ENCODE measurements at places on chromosomes 7 and 10.

- no peak for DNase-seq
Measured at GRCh38 chr10:72649291-72649690, 23.4 kb upstream of the MICU1 start.

GRCh38 chr7:48094861-48095293 is 5.8 kb downstream of the UPP1 start:
- DNase-seq, result no peak

- DNase-seq, result no peak
Measured at GRCh38 chr10:28906415-28906814, 229.1 kb downstream of the BAMBI start.

DNA sequence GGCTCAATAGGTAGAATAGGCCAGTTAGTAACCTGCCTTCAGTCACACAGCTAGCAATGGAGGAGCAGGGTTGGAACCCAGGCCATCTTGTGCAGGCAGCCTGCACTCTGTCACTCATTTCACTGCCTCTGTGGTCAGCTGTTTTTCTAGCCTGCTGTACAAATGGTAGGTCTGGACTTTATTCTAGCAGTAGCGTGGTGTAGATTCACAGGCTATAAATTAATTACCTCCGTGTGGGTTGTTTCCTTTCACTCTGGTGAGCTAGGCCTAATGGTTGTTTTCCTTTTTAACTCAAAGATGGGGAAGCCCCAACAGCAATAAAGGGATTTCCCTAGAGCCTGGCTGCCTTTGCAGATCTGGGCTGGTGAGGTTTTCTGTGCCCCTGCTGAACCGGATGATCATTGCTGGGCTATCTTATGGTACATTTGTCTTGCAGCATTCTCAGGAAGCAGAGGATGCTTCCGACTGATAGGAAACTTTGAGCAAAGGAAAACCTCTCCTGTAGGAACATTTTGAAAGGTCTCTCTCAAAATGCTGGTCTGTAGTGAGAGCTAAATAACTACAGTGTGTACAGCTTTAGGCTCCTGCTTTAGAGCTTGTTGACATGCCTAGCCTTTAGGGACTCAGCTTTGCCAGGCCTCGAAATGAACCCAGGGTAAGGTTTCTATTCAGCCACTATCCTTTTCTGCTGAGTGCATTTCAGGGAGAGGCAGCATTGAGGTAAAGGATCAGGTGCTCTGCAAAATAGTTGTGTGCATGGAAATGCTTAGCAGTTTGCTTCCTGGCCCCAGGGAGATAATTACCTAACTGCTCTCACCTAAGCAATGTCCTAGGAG is 157.4 kb downstream of the ST7 start:
- peak; percentile 42 for DNase-seq

- no peak for DNase-seq
Measured at GRCh38 chr7:45035371-45035770, 35.4 kb downstream of the CCM2 start.

GRCh38 chr7:157005456-157006204 is 4.8 kb downstream of the MNX1 start:
- DNase-seq, result no peak

DNA sequence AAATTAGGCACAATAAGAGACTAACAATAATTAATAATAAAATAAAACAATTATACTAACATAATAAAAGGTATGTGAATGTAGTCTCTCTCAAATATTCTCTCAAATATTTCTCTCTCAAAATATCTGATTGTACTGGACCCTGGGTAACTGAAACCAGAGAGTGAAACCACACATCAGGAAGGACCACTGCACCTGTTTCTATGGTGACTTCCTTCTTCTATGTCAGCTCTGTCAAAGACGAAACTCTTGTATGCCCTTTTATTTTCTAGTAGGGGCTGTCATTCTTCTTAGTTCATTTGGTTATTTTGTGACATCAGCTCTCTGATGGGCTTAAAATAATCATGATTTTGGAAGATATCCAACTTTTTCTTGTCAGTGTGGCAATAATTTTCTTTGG is 428.0 kb upstream of the TPK1 start:
- DNase-seq, result no peak

- DNase-seq, result no peak
Measured at GRCh38 chr7:133183042-133183794, 69.7 kb upstream of the EXOC4 start.

DNA sequence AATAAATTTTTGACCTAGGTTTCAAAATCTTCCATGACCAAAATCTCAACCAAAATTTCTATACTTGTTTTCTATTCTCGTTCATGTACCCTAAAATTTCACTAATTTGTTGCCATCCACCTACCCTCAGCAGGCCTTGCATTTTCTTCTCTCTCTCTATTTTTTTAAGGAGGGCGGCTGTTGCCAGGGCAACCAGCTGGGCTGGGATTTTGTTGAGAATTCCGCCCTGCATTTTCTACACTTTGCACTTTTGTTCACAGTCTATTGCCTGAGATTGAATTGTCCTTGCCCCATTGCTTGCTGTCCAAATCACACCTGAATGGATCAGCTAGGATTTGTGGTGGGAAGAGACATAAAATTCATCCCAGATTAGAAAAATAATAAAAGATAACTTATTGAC is 657.5 kb upstream of the NRP1 start:
- DNase-seq, result no peak

- no peak for DNase-seq
Measured at GRCh38 chr10:120583424-120584108, 126.5 kb downstream of the PLPP4 start.

DNA sequence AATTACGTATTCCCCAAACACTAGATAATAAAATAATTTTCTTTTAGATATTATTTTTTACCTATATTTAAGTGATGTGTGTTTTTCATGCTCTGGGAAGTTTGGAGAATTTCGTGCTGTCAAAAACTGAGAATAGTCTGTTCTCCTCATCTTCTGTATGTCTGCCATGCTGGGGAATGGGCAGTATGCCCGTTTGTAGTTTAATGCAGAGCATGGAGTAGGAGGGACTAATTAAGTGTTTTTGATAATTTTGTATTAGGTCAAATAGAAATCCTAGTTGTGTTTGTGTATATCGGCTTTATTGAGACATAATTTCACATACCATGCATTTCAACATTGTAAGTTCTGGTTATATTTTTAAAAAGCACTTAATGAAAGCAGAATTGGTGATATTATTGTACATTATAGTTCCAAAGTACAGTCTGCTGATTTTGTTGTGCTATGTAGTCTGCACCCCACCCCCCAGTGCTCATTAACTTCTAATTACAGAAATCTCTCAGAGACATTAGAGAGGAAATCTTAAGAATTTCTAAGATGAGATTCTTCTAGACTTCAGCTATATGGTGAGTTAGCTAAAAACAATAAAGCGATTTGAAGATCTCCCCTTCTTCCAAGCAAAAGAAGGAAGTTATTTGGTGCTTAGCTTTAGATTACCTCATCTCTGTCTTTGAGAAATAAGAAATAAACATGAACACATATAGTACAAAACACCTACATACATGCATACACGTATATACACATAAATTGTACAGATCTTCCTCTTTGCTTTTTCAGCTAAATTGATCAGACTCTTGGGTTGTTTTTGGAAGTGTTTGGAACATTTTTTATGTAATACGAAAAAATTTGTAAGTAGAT is 22.2 kb downstream of the ZRANB1 start:
- no peak for DNase-seq

GRCh38 chr10:118924493-118924892 is 105.0 kb upstream of the NANOS1 start:
- DNase-seq, result no peak

DNA sequence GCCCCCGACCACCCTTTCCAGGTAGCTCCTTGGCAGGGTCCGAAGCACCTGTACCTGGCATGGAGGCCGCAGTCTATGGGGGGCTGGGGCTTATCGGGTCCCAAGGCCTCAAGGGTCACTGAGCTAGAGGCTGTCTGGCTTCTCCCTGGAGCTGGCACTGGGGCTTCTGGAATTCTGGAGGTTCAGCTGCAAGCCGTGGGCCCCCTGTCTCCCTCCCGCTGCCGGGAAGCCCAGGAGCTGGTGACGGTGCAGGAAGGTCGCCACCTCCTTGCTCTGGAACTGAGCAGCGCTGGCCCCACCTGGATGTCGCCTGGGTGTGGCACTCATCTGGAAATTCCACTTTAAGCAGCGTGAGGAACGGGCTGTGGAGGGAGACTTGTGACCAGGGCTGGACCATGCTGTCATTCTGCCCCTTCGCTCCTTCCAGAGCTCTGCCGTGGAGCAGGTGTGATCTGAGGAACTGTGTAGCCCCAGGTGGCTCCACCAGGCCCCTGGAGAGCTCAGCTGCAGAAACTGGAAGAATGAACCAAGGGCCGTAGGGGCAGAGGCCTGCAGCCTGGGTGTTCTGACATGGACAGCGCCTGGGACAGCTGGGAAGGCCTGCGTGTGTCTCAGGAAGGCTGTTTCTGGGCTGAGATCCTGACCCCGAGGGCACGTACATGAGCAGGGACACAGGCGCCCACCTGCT is 129.7 kb upstream of the PPP2R2D start:
- DNase-seq, result no peak

GRCh38 chr7:1140476-1141104 is 19.4 kb downstream of the ZFAND2A start:
- DNase-seq, result no peak

DNA sequence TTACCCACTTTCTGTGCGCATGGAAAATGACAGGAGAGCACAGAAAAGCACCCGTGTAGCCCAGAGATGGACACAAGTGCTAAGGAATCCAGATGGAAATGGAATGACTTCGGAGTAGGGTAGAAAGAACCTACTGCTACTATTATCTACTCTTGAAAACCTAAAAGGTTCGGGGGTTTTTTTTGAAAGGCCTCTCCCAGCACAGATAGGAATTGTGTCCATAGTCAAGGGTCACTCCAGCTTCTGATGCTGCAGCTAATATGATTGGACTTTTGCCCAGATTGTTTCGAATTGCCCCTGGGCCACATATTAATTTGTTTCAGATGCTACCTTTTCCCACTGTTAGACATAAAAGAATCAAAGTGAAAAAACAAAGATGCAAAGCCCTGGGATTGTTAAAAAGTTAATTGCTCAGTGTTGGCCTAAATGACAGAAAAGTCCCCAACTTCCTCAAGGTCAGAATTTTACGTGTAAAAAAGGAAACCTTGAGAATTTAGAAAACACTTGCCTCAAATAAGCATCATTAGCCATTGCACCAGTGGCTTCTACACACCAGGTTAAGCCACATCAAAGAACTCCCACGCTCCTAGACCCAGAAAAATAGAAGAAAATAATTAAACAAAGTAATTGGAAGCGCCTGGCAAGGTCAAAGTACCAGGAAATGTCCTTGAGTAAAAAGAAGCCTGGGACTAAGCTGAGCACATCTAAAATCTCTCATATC is 40.8 kb upstream of the INSIG1 start:
- no peak for DNase-seq

GRCh38 chr10:120406376-120406775 is 50.7 kb upstream of the PLPP4 start:
- no peak for DNase-seq

GRCh38 chr7:158702196-158702595 is 2.4 kb downstream of the NCAPG2 start:
- no peak for DNase-seq

GRCh38 chr7:136036336-136036735 is 59.2 kb upstream of the MTPN start:
- no peak for DNase-seq

DNA sequence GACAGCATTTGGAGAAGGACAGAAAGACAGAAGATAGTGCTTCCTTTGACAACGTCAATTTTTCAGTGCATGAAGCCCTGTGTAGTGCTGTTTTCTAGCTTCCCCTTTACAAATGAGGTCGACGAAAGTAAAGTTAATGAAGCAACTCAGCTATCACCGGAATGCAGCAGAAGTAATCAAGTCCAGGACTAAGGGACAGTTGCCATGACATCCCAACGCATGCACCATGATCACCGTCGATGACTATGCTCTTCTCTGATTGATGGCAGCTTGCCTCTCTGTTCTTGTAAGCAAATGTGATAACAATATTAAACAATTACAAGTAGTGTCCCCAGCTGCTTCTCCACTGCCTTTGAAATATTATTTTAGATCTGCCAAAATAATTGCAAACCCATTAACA is 205.8 kb downstream of the FRMD4A start:
- DNase-seq, result no peak

Data from stimulated activated CD4-positive, alpha-beta T cell treated with anti-CD3 and anti-CD28 coated beads, Interleukin-4, amount 100 ng/mL, for 4 hours (primary cell).